ENCODE measurements at places on chromosomes 12 and 14.
A peak's percentile ranks its signal among the peaks of the same experiment; 100 is the strongest.

DNA sequence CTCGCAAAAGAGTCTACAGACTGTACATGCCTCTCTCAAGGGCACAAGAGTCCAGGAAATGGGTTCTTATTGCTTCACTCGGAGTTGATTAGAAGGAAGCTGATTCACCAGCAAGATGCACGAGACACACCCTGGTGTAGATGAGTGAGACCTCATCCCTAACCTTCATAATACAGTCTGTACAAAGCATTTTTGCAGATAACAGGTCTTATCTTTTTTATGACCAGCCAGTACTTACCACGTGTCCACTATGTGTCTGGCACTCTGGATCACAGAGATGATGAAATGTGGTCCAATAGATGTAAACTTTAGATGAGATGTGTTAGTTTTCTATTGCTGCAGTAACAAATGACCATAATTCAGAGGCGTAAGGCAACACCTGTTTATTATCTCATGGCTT, 53.4 kb upstream of the PWP1 start:
- no peaks in the 10 kb centered on the region for H3K36me3 ChIP-seq
- no peak overlapping the region for H3K4me3 ChIP-seq
- H3K27ac ChIP-seq, result no peak overlapping the region
- no peak for DNase-seq
- no peaks in the 10 kb centered on the region for H3K4me1 ChIP-seq

- H3K27me3 ChIP-seq, result no peaks in the 10 kb centered on the region
- H3K27ac ChIP-seq, result peak overlapping the region; percentile 38
- DNase-seq, result peak; percentile 47
Observed at GRCh38 chr12:123270214-123271000, 1.2 kb downstream of the CDK2AP1 start.

- H3K4me1 ChIP-seq, result no peaks in the 10 kb centered on the region
- no peaks in the 10 kb centered on the region for H3K27me3 ChIP-seq
- H3K27ac ChIP-seq, result no peak overlapping the region
- no peak for DNase-seq
- no peak overlapping the region for H3K4me3 ChIP-seq
- no peaks in the 10 kb centered on the region for H3K36me3 ChIP-seq
Observed at GRCh38 chr12:67714648-67715047, 66.1 kb downstream of the DYRK2 start.

- H3K36me3 ChIP-seq, result no peaks in the 10 kb centered on the region
- H3K4me1 ChIP-seq, result peaks cover 13% of the 10 kb centered on the region
- DNase-seq, result no peak
- peaks cover 32% of the 10 kb centered on the region for H3K27me3 ChIP-seq
- H3K27ac ChIP-seq, result no peak overlapping the region
- peak overlapping the region; percentile 51 for H3K4me3 ChIP-seq
Observed at GRCh38 chr14:60657456-60658210, 8.4 kb upstream of the SIX1 start.

DNA sequence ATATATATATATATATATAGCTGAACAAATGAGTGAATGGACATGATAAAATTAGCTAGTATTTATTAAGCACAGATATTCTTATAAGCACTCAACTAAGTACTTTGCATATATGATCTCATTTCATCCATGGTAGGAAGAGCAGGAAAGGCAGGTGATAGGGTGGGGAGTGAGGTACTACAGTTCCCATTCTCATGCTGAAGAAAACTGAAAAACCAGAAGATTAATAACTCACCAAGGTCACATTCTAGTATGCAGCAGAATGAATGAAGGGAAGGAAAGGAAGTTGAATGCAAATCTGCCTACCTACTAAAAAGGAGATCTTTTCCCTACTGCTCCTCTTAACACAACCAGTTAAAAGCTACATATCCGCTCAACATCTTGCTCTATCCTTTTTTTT, 298.1 kb upstream of the TMPO start:
- no peak for DNase-seq
- H3K4me3 ChIP-seq, result no peak overlapping the region
- no peaks in the 10 kb centered on the region for H3K4me1 ChIP-seq
- no peaks in the 10 kb centered on the region for H3K36me3 ChIP-seq
- peaks cover 7% of the 10 kb centered on the region for H3K27me3 ChIP-seq

DNA sequence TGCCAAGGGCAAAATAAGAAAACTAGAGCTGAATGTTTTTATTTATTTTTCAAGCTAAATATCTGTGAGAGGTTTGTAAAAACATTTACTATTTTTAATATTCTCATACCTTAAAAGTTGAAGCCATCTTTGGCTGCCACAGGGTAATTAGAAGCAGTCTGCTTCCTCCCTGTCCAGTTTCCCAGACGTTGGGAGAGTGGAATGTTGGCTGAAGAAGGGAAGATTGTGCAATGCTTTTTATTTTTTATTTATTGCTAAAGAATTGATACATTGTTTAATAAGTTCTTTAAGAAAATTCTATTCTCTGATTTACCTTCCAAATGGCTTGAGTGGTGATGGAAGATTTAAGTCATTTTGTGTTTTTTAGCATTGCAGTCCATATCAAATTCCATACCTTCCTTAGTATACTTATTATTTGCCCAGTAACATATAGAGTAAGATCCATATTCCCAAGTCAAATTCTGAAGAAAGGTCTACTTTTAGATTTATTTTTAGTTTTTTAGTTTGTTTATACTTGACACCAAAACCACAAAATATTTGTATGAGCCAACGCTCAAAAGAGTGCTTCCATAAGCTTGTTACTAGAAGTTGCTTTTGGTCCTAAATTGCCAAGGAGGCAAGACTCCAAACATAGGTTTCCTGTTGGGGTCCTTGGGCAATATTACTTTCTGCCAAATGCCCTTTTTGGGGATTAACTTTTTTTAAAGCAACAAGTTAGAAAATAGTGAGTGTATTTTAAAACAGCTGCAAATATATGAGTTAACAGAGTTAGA, 124.0 kb upstream of the CPM start:
- H3K27ac ChIP-seq, result no peak overlapping the region
- H3K36me3 ChIP-seq, result no peaks in the 10 kb centered on the region
- DNase-seq, result no peak
- peaks cover 15% of the 10 kb centered on the region for H3K27me3 ChIP-seq
- no peak overlapping the region for H3K4me3 ChIP-seq
- H3K4me1 ChIP-seq, result no peaks in the 10 kb centered on the region

- H3K36me3 ChIP-seq, result no peaks in the 10 kb centered on the region
- no peaks in the 10 kb centered on the region for H3K27me3 ChIP-seq
- no peak overlapping the region for H3K27ac ChIP-seq
- no peak overlapping the region for H3K4me3 ChIP-seq
- peaks cover 41% of the 10 kb centered on the region for H3K4me1 ChIP-seq
- no peak for DNase-seq
Observed at GRCh38 chr14:101131451-101131916, 228.0 kb upstream of the RTL1 start.

GRCh38 chr12:70165450-70165849, 77.8 kb upstream of the CNOT2 start:
- H3K4me3 ChIP-seq, result no peak overlapping the region
- no peak overlapping the region for H3K27ac ChIP-seq
- no peaks in the 10 kb centered on the region for H3K27me3 ChIP-seq
- no peaks in the 10 kb centered on the region for H3K36me3 ChIP-seq

DNA sequence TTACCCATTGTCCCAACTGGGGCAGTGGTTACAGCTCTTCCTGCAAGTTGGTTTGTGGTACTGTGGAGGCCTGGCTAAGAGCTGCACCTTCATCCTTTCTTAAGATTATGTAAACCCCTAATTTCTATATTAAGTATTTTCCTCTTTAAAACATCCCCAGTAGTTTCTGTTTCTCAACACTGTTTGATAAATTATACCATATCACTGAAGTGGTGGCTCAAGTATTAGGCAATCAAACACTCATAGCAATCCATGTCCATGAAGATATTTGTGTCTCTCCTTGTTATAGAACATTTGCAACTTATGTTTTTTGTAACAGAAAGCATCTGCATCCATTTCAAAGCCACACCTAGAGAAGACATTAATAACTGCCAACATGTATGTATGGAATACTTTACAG, 31.8 kb downstream of the ATXN3 start:
- no peak overlapping the region for H3K4me3 ChIP-seq
- H3K4me1 ChIP-seq, result no peaks in the 10 kb centered on the region
- DNase-seq, result no peak
- peaks cover 59% of the 10 kb centered on the region for H3K36me3 ChIP-seq
- no peaks in the 10 kb centered on the region for H3K27me3 ChIP-seq

- H3K4me3 ChIP-seq, result no peak overlapping the region
- H3K36me3 ChIP-seq, result no peaks in the 10 kb centered on the region
- peak; percentile 62 for DNase-seq
- H3K27ac ChIP-seq, result no peak overlapping the region
- H3K4me1 ChIP-seq, result peaks cover 38% of the 10 kb centered on the region
Observed at GRCh38 chr12:6635375-6635855, 344 bp downstream of the LPAR5 start.

GRCh38 chr12:132813443-132813842, 15.2 kb downstream of the GOLGA3 start:
- H3K36me3 ChIP-seq, result peaks cover 70% of the 10 kb centered on the region
- H3K27me3 ChIP-seq, result no peaks in the 10 kb centered on the region
- H3K4me3 ChIP-seq, result no peak overlapping the region
- H3K4me1 ChIP-seq, result no peaks in the 10 kb centered on the region
- no peak overlapping the region for H3K27ac ChIP-seq

DNA sequence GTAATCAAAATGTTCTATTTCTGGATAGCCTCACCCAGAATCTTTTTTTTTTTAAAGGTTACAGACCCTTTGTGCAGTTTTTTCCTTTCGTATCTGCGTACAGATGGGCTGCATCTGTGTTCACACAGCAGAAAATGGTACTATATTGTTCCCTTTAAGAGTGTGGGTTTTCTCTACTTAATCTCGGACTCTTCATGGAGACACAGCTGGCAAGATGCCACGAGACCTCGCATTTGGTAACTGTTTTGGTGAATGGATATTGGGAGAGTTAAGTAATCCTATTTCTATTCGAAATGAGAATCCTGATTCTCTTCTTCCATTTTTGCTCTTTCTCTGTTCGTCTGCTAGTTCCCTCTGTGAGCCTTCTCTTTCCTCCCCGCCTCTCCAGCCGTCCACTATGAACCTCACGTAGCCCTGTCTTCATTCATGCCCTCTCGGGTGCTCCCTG, 85.7 kb downstream of the SAMD4A start:
- H3K27me3 ChIP-seq, result peaks cover 35% of the 10 kb centered on the region
- H3K27ac ChIP-seq, result no peak overlapping the region
- no peak for DNase-seq

GRCh38 chr14:60561845-60562746, 53.1 kb downstream of the SIX6 start:
- H3K27me3 ChIP-seq, result peaks cover 12% of the 10 kb centered on the region
- H3K36me3 ChIP-seq, result no peaks in the 10 kb centered on the region
- DNase-seq, result peak; percentile 10

DNA sequence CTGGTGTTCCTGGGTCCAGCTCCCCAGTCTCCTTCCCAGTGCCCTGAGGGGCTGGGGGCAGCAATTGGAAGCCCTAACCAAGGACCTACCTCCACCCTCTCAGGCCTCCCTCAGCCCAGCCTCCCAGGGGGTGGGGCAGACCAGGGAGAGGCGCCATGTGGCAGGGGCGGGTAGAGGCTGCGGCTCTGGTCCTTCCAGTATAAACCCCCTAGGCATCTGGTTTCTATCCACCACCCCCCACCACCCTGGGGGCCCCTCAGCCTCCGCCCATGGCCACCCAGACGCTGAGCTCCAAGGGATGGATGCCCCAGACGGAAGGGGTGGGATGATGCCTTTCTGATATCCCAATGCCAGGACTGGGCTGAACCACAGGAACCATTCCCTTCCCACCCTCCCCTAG, 2.8 kb upstream of the SP7 start:
- H3K4me3 ChIP-seq, result no peak overlapping the region
- H3K36me3 ChIP-seq, result no peaks in the 10 kb centered on the region
- peaks cover 46% of the 10 kb centered on the region for H3K27me3 ChIP-seq
- no peaks in the 10 kb centered on the region for H3K4me1 ChIP-seq

- peaks cover 66% of the 10 kb centered on the region for H3K4me1 ChIP-seq
- H3K27ac ChIP-seq, result peak overlapping the region; percentile 64
- H3K4me3 ChIP-seq, result peak overlapping the region; percentile 62
Observed at GRCh38 chr12:123388951-123389559, 5.1 kb downstream of the KMT5A start.

GRCh38 chr12:103105971-103106597, 148.6 kb downstream of the ASCL1 start:
- H3K4me3 ChIP-seq, result no peak overlapping the region
- no peaks in the 10 kb centered on the region for H3K36me3 ChIP-seq
- H3K27ac ChIP-seq, result no peak overlapping the region

DNA sequence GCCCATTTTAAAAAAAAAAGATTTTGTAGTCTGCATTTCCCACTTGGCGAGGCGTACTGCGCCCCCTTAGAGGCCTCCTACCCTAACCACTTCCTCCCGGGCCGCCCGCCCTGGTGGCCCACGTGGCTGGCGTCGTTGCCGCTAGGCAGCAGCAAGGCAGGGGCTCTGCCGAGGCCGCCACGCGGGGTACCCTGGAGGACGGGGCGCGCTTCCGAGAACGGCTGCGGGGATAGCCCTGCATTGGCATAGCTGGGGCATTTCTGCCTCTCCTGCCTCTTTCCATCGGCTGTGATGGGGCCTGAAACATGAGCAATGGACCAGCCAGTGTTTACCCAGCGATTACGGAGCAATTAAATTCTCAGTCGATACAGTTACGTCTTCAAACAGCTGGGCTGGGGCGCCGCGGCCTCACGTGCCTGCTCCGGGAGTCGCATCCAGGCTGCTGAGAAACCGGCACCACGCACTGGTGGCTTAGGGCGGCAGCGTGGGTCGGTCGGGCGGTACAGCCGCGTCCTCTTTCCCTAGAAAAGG, 38.0 kb downstream of the IQSEC3 start:
- no peaks in the 10 kb centered on the region for H3K27me3 ChIP-seq
- H3K27ac ChIP-seq, result no peak overlapping the region
- no peaks in the 10 kb centered on the region for H3K4me1 ChIP-seq
- peak; percentile 59 for DNase-seq
- no peaks in the 10 kb centered on the region for H3K36me3 ChIP-seq

DNA sequence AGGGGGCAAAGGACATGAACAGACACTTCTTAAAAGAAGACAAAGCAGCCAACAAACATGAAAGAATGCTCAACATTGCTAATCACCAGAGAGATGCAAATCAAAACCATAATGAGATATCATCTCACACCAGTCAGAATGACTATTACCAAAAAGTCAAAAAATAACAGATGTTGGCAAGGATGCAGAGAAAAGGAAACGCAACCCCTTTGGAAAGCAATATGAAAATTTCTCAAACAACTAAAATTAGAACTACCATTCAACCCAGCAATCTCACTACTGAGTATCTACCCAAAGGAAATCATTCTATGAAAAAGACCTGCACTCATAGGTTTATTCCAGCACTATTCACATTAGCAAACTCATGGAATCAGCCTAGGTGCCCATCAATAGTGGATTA, 25.6 kb downstream of the MDM1 start:
- H3K36me3 ChIP-seq, result peaks cover 65% of the 10 kb centered on the region
- no peak overlapping the region for H3K4me3 ChIP-seq

- H3K4me3 ChIP-seq, result no peak overlapping the region
- H3K27ac ChIP-seq, result no peak overlapping the region
- DNase-seq, result no peak
- H3K27me3 ChIP-seq, result no peaks in the 10 kb centered on the region
Observed at GRCh38 chr12:24177889-24178288, 228.4 kb upstream of the SOX5 start.

GRCh38 chr12:120470150-120470784, 719 bp upstream of the SRSF9 start:
- H3K4me1 ChIP-seq, result peaks cover 47% of the 10 kb centered on the region
- H3K27me3 ChIP-seq, result no peaks in the 10 kb centered on the region
- H3K36me3 ChIP-seq, result peaks cover 25% of the 10 kb centered on the region
- peak overlapping the region; percentile 89 for H3K4me3 ChIP-seq
- no peak for DNase-seq

- no peak for DNase-seq
- H3K4me3 ChIP-seq, result no peak overlapping the region
- no peaks in the 10 kb centered on the region for H3K4me1 ChIP-seq
- H3K36me3 ChIP-seq, result no peaks in the 10 kb centered on the region
Observed at GRCh38 chr12:101969-102878, 35.7 kb downstream of the IQSEC3 start.

- H3K27me3 ChIP-seq, result no peaks in the 10 kb centered on the region
- no peaks in the 10 kb centered on the region for H3K36me3 ChIP-seq
- H3K27ac ChIP-seq, result no peak overlapping the region
- no peak overlapping the region for H3K4me3 ChIP-seq
Observed at GRCh38 chr14:52043690-52044089, 25.2 kb downstream of the NID2 start.

All from DND-41 (cell line).